Activated CD8-positive, alpha-beta memory T cell treated with anti-CD3 and anti-CD28 coated beads, Interleukin-2, amount 50 U/mL, for 4 hours (primary cell): ENCODE measurements at places on chromosomes 4 and X.
A peak's percentile ranks its signal among the peaks of the same experiment; 100 is the strongest.

GRCh38 chr4:14771094-14771493, 231.2 kb upstream of the CPEB2 start:
- no peak for DNase-seq

DNA sequence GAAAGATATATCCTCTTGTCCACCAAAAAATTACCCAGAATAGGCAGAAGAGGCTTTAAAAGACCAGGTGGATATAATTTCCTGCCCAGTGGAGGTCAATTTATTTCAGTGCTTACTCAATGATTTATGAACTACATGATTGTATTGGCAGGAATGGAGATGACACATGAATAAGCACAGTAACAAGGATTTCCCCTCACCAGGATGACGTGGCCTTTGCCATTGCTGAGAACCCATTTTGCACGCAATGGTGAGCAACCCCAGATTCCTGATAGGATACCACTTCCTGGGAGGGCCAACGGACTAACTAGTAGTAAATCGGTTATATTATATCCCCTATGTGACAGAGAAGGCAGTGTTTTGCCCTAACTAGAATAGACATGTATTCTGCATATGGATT, 11.6 kb upstream of the TTC29 start:
- DNase-seq: no peak

- no peak for DNase-seq
Observed at GRCh38 chr4:8348071-8348470, 78.5 kb downstream of the HTRA3 start.

DNA sequence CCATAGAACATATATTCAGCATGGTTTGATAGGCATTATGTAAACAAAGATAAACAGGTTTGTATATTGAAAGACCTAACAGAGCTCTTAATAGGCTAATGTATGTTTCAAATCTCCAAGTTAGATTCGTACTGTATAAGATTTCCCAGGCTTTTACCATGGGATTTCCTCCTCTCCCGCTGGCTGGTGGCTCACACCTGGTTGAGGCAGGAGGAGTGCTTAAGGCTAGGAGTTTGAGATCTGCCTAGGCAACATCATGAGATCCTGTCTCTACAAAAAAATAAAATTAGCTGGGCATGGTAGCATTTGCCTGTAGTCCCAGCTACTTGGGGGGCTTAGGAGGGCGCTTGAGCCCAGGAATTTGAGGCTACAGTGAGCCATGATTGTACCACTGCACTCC, 5.4 kb downstream of the CPE start:
- DNase-seq: no peak

- no peak for DNase-seq
Observed at GRCh38 chrX:13607996-13608365, 38.6 kb downstream of the EGFL6 start.

- DNase-seq: no peak
Observed at GRCh38 chr4:100082852-100083251, 107.4 kb downstream of the DDIT4L start.

- peak; percentile 30 for DNase-seq
Observed at GRCh38 chr4:120922381-120923206, at the start of gene PRDM5. PRDM5 (minus strand) TSS chr4:120922726; CDS start chr4:120922608, 118 bp downstream.

DNA sequence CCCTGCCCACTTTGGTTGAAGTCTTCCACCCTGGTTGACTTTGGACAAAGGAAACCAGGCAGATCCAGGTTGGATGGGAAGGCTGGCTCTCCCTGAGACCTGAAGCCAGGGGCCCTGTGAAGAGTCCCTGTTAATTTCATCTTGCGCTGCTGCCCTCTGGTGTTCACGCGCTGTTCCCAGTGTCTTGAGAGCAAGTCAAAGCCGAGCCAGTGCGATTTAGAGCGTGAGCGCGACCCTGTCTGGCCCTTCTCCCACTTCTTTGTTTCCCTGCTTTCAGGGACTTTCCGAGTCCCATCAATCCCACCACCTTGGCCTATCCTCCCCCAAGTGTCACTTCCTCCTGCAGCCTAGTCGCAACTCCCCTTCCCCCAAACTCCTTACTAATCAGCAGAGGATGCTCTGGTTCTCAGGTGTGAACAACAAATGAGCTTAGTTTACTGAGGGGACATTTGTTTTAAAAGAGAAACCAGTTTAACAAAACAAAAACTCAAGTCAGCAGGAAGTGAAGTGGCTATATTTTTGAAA, 25.8 kb upstream of the CHRNA9 start:
- peak; percentile 91 for DNase-seq
